ENCODE measurements at places on chromosomes 7 and 10.

DNA sequence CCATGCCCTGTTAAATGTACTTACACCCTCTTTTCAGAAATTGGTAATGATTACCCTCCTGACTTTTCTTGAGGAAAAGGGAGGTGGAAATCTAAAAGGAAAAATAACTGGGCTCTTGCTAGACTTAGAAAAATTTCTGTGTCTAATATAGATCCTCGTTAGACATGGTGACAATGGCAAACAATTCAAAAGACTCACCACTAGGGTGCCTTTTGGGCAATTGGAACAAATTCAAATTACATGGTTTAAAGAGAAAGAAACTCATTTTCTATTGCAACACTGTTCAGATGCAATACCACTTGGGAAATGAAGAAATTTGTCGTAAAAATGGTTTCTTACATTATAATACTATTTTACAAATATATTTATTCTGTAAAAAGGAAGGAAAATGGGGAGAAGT is 950.1 kb downstream of the GRM8 start:
- DNase-seq = no peak

DNA sequence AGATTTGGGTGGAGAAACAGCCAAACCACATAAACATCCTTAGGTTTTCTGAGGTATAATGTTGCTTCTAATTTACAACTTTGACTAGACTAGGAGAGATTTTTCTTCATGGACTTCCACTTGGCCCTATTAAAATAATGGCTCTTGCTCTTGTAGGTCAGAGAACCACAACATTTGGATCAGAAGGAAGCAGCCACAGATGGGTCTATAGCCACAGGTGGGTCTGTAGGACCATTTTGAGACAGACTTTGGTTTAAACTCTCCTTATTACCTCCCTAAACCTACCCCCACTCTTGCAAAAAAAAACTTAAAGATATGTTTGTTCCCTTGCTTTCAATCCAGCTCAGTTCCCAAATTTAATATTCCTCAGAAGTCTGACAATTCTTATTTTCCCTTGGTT is 1260.8 kb downstream of the GATA3 start:
- no peak for DNase-seq

DNA sequence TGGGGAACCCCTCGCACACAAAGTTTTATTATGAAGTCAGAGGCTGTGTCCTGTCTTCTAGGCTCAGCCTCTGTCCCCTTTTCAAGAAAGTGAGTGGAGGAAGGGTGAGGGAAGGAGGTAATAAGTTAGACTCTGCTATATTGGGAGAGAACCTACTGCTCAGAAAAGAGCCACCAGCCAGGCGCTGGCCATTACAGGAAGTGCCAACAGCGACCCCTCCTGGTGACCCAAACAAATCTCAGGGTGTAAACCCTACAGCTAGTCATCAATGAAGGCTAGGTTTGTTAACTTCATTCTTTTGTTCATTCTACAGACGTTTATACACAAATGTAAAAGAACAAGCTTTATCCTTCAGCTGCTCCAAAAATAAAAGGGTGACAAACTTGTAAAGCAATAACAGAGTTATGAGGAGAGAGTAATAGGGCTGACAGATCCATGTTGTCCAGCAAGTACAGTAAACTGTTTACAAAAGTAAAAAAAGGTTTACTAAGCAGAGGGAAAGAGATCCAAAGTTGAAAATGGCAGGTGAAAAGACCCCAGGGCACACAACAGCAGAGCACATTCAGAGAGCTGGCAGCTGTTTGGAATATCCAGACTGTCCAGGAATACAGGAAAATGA is 82.7 kb downstream of the FAM204A start:
- peak; percentile 5 for DNase-seq

DNA sequence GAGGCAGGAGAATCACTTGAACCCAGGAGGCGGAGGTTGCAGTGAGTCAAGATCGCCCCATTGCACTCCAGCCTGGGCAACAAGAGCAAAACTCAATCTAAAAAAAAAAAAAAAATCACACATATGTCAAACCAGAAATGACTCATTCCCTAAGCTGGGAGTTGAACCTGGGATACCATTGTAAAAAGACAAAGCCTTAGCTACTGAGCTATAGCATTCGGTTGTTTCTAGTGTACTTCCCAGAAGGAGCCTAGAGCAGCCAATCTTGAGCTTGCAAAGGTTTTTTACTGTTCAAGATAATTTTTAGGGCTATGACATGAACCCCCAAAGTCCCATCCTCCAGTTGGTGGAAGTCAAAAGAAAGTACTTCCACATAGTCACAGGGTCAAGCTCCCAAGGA is 87.9 kb downstream of the ZNF467 start:
- no peak for DNase-seq

Data from stimulated activated CD4-positive, alpha-beta T cell treated with anti-CD3 and anti-CD28 coated beads, Interleukin-15, amount 100 ng/mL, for 1 hour (primary cell).